Naive thymus-derived CD4-positive, alpha-beta T cell (primary cell): ENCODE measurements at places on chromosomes 1 and 21.

DNA sequence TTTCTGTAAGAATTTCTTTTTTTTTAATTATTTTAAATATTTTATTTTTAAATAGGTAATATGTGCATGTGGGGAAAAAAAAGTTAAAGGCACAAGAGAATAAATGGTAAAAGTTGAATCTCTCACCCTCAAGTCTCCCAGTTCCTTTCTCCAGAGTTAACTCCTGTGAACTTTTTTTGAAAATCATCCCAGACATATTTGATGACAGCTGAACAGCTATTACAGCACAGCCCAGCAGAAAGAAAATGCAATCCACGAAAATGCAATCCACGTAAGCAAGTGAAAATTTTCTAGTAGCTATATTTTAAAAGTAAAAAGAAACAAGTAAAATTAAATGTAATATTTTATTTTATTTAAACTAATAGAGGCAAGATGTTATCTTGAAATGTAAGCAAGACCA lies 310.0 kb upstream of the RUNX1 start:
- no peak for DNase-seq

GRCh38 chr1:93692983-93693591 lies 11.4 kb upstream of the BCAR3 start:
- DNase-seq, result no peak

DNA sequence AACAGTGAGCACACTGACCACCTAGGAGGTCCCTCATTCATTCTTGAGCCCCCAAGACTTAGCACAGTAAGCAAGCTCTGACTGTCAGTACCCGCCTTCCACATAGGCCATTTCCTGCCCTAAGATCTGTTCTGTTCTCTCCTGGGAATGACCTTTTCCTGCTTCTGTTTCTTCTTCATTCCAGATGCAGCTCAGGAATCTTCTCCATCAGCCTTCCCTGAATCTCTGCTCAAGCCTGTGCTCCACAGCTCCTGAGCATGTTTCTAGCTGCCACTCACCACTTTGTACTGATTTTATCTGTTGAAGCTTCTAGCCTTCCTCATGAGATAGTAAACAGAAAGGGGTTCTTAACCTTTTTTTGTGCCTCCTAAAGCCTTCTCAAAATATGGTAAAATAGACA lies 56.6 kb downstream of the ZNF281 start:
- DNase-seq, result no peak

- DNase-seq, result no peak
Measured at GRCh38 chr21:43874085-43874805, 9.2 kb downstream of the AGPAT3 start.

DNA sequence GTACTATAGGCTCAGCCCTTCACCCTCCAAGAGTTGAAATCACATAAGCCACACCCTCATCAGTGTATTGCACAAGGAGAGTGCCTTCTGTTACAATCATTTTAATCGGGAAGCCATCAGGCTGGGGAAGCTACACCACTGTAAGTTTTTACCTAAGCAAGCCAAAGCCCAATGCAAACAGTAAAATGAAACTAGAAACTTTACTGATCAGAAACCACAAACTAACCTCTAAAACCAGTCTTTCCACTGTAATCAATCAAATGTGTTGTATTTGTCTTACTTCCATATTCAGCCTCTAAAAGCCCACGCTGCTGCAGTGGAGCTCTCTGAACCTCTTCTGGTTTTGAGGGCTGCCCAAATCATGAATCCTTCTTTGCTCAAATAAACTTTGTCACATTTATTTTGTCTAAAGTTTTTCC lies 26.2 kb downstream of the CAPN8 start:
- no peak for DNase-seq

DNA sequence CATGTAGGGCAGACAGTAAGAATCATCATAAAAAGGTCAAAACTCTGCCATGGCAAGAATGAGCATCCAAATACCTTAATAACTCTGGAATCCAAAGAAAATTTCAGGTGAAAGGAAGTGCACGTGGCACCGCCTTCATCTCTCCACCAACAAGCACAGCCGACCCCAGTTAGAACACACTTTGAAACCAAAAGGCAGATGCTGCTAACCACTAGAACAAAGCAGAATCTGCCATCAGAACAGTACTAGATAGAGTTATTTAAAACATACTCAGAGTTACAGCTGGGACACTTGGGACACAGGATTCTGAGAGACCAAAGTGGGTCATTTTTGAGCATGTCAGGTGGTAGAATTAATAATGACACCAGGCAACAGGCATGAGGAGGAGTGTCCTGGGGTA lies 106.7 kb upstream of the SOD1 start:
- DNase-seq, result no peak

DNA sequence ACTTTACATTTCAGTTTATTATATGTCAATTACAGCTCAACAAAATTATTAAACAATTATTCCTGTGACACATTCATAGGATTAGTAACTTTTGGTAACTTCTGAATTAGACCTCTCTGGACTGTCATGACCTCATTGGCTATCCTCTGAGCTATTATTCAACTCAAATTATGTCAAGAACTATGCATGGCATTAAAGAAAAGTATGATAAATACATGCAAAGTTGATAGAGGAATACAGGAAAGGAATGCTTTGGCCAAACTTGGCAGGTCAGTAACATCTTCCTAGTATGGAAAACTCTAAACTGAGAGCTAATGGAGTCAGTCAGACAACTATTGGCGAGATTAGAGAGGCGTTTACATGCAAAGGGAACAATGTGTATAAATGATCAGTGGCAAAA lies 158.4 kb downstream of the DUSP10 start:
- no peak for DNase-seq

DNA sequence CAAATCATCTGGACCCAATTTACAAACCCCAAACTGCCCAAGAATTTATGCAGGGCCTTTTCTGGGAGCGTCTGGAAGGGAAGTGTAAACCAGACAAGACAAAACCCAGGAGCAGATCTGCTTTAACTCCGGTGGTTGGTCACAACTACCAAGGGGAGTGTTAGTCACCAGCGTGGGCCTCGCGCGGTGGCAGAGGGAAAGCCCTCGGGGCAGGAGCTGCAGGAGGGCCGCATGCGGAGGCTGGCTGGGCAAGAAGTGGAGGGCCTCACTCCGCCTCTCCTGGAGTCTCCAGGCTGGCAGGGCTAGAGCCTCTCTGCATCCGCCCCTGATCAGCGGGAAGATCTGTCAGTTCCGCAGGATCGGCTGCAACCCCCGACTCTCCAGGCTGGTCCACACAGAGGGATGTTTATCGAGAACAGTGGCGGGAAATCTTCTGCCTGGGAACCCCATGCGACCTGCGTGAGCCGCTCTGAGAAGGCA lies 2.0 kb downstream of the COL24A1 start:
- DNase-seq, result no peak

DNA sequence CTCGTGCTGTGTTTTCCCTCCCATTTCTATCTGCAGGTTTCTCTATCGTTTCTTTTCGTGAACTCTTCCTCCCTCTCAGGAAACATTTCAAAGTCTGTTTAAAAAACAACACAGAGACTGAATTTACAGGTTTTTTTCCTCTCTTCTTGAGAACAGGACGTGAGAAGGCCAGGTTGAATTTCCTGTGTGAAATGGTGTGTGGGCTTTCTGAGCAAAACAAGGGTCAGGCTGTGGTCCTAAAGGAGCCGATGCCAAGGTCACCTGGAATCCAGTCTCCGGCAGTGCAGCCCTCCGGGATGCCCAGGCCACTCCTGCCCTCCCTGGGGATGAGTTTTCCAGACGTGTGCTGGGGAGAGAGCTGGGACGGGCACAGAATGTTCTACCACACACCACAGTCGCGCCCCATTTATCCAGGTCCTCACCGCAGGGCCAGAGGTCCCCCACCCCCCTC lies 62.7 kb upstream of the RUNX3 start:
- peak; percentile 60 for DNase-seq

GRCh38 chr1:64093941-64094340 lies 109.5 kb upstream of the UBE2U start:
- DNase-seq, result no peak

GRCh38 chr1:23825762-23826522 lies 713 bp upstream of the HMGCL start:
- DNase-seq, result no peak

GRCh38 chr1:23357138-23357908 lies 12.3 kb downstream of the ZNF436 start:
- DNase-seq, result no peak

DNA sequence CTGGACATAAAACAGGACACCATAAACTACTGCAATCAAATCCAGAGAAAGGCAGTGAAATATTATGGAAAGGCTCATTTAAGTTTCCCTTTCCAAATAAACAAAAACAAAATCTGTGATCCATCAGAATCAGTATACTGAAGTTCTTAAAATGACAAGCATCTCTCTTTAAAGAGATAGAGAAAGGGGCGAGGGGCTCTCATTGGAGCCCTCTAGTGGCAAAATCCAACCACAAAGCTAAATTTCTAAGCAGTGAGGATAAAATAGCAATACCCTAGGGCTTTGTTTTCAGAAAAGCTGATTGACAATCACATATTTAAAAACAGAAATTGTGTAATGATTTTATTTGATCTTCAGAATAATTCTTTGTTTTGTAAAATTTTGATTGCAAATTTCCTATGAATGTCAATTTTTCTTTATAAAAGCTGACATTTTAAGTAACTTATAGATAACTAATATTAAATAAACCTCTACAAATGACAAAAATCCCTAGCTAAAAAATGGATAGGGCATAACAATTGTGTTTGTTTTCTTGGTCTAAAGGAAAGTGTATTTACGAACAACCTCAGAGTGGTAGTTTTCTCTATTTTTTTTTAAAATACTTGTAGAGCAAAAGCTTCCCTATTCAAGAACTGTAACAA lies 138.2 kb downstream of the COL24A1 start:
- DNase-seq, result no peak

GRCh38 chr1:3505161-3505560 lies 50.7 kb downstream of the ARHGEF16 start:
- no peak for DNase-seq

GRCh38 chr1:66351913-66352312 lies 182.0 kb upstream of the SGIP1 start:
- DNase-seq, result peak; percentile 67

DNA sequence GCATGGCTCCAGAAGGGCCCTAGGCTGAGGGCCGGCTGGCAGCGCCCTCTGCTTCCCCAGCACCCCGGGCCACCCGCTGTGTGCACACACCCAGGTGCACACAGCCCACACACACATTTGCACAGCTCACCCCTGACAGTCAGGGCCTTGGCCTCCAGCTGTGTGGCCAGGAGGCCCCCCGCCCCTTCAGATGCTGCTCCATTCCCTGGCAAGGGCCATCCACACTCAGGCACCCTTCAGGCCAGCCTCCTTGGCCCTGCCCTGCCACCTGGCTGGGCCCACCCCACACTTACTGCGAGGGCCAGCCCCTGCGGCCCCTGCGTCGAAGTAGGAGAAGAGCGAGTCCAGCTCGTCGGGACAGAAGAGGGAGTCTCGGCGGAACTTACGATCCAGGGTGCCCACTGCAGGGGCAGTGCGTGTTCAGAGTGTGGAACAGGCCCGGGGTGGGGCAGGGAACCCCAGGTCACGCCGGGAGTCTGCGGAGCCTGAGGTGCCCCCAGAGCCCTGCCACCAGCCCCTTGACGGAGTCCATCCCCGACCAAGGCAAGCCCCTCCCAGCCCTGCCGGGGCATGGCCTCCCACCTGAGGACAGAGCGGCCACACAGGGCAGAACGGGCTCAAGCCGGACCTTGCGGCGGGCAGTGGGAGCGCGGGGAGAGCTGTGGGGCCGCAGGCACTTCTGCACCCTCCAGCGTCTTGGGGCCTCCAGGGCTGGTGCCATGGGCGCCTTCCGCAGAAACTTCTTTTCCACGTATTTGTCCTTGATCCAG lies 12.4 kb downstream of the ACAP3 start:
- no peak for DNase-seq

DNA sequence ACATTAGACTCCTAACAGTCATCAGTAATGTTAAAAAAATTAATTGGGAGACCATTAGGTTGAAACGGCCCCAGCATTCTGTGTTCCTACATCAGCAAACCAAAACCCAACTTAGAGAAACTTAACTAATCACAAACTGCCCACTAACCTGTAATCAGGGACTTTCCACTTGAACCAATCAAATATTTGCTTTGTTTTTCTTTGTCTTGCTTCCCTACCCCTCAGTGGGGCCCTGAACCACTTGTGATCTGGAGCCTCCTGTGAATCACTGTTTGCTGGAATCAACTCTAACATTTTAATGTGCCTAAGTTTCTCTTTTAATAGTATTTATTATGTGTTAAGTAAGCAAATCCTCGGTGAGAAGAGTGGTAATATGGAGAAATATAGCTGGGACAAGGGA lies 64.0 kb downstream of the ABCA4 start:
- no peak for DNase-seq

- DNase-seq, result no peak
Measured at GRCh38 chr1:69163779-69164178, 403.9 kb upstream of the LRRC7 start.

DNA sequence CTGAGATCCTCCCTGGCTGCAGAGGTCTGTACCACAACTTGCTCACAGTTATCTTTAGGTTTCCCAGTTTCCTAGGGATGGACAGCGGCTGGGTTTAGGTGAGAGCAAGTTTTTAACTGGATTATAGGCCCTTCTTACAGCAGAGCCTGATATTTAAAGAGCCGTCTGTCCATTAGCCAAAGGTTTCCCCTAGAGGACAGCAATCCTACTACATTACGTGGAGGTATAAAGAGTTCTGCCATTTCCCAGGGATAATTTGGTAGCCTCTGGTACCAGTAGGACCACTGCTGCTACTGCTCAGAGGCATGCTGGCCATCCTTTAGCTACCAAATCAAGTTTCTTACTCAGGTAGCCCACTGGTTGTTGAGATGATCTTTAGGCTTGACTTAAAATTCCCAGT lies 21.9 kb upstream of the FCGR2A start:
- no peak for DNase-seq

DNA sequence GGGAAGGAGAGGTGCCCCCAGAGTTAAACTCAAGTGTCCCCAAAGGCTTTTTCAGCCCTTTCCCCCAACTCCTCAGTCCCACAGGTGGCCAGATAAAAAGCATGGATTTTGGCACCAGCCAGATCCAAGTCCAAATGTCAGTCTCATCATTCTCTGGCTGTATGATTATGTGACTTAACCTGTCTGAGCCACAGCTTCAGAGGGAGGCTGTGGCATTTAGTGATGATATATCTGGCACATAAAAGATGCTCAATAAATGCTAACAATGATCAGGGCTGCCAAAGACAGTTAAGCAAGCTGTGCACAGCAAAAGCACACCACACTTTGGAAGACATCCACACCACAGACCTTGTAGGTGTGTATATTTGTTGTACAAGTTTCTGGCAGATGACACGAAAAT lies 5.6 kb upstream of the PADI3 start:
- DNase-seq, result no peak

GRCh38 chr1:47181955-47182675 lies 7.7 kb downstream of the PDZK1IP1 start:
- no peak for DNase-seq
